Body of pancreas (tissue), 4 donors: ENCODE measurements at places on chromosomes 12 and 14.

DNA sequence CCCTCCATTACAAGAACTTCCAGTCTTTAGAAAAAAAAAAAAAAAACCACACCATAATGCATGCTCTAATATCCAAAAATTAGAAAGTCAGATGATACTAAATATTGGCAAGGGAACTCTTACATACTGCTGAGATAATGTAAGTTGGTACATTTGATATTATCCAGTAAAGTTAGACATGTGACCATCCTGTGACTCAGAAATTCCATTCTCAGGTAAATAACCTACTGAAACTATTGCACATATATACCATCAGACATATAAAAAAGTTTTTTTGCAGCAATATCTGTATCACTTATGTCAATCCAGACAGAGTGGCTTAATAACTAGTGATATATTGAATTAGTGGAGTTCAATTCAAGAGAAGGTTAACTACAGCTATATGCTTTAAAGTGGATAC lies 63.5 kb downstream of the KITLG start:
- H3K4me1 ChIP-seq, result peaks cover 17% of the 10 kb centered on the region
- H3K36me3 ChIP-seq, result no peaks in the 10 kb centered on the region
- no peaks in the 10 kb centered on the region for H3K27me3 ChIP-seq
- DNase-seq, result no peak

GRCh38 chr12:553216-554000 lies 93.7 kb downstream of the B4GALNT3 start:
- H3K4me3 ChIP-seq, result no peak overlapping the region
- no peaks in the 10 kb centered on the region for H3K4me1 ChIP-seq
- no peaks in the 10 kb centered on the region for H3K27me3 ChIP-seq
- no peaks in the 10 kb centered on the region for H3K36me3 ChIP-seq

- peaks cover 15% of the 10 kb centered on the region for H3K4me1 ChIP-seq
- H3K27ac ChIP-seq, result no peak overlapping the region
- no peak overlapping the region for H3K4me3 ChIP-seq
- peak; percentile 62 for DNase-seq
- H3K27me3 ChIP-seq, result no peaks in the 10 kb centered on the region
Observed at GRCh38 chr12:120640861-120641833, 721 bp downstream of the CABP1 start.

- H3K36me3 ChIP-seq, result no peaks in the 10 kb centered on the region
- H3K4me1 ChIP-seq, result no peaks in the 10 kb centered on the region
Observed at GRCh38 chr12:114767906-114768722, 84.1 kb upstream of the TBX3 start.

DNA sequence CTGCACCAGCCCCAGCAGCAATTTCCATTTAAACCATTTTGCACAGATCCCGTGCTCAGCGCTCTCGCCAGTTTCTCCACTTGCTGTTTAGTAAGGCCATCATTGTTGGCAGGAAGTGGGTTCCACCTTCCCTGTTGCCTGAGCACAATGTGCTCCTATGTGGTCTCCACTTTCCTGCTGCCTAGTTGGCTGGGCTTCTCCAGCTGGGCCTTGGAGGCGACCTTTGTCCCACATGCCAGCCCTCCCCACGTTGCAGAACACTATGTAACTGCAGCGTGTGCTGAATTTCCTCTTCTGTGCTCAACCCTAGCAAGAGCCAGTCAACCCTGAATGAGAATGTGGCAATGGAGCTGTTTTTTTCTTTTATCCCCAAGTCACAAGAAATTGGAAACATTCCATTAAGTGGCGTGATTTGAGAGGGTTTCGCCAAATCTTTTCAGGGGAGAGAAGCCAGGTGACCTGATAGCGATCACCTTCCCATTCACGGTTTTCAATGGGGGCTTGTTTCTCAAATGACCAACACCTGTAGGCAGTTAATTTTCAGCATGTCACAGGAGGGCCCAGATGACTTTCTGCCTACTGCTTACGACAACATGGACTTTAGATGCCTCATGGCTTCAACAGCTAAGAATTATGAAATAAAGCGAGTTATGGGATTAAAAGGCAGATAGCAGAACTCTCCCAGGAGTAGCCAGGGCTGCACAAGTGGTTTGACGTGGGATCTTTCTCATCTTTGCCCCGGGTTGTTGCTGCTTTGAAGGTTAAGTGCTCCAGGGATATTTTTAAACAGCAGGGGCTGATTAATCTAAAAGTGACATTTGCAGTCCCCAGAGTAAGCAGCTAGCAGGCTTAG lies at the start of gene ACACB:
Gene ACACB (plus strand): TSS at position 830 of the 853 bp plus-strand sequence. CDS start 22,819 bp downstream, outside the sequence.
- peak within 1 kb of the TSS; percentile 93 for H3K27ac ChIP-seq
- no peaks in the 10 kb centered on the region for H3K36me3 ChIP-seq
- H3K4me1 ChIP-seq, result peaks cover 88% of the 10 kb centered on the region
- no peak within 1 kb of the TSS for H3K4me3 ChIP-seq
- DNase-seq, result peak; percentile 89

DNA sequence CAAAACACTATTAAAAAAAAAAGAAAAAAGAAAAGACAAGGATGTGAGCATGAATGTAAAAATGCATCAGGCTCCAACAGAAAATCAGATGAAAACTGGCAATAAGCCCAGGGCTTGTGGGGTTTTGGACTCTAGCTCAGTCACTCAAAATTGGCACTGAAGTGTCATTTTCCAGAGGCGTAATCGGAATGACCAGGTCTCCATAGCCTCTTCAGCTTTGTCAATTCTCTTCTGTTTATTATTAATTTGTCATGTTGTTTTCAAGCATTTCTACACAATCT lies 137.2 kb upstream of the TRHDE start:
- no peak for DNase-seq
- no peak overlapping the region for H3K27ac ChIP-seq
- no peaks in the 10 kb centered on the region for H3K36me3 ChIP-seq
- no peak overlapping the region for H3K4me3 ChIP-seq

GRCh38 chr12:31896514-31897039 lies 62.6 kb upstream of the RESF1 start:
- H3K27me3 ChIP-seq, result no peaks in the 10 kb centered on the region
- no peaks in the 10 kb centered on the region for H3K36me3 ChIP-seq
- H3K27ac ChIP-seq, result peak overlapping the region; percentile 20
- peaks cover 8% of the 10 kb centered on the region for H3K4me1 ChIP-seq

- H3K36me3 ChIP-seq, result no peaks in the 10 kb centered on the region
- no peak overlapping the region for H3K27ac ChIP-seq
- no peaks in the 10 kb centered on the region for H3K27me3 ChIP-seq
- H3K4me3 ChIP-seq, result no peak overlapping the region
- H3K4me1 ChIP-seq, result peaks cover 38% of the 10 kb centered on the region
Observed at GRCh38 chr14:104224506-104225277, 86.3 kb downstream of the KIF26A start.

- H3K27ac ChIP-seq, result no peak overlapping the region
- no peaks in the 10 kb centered on the region for H3K27me3 ChIP-seq
- no peaks in the 10 kb centered on the region for H3K36me3 ChIP-seq
Observed at GRCh38 chr12:116692605-116693004, 45.3 kb downstream of the SPRING1 start.

DNA sequence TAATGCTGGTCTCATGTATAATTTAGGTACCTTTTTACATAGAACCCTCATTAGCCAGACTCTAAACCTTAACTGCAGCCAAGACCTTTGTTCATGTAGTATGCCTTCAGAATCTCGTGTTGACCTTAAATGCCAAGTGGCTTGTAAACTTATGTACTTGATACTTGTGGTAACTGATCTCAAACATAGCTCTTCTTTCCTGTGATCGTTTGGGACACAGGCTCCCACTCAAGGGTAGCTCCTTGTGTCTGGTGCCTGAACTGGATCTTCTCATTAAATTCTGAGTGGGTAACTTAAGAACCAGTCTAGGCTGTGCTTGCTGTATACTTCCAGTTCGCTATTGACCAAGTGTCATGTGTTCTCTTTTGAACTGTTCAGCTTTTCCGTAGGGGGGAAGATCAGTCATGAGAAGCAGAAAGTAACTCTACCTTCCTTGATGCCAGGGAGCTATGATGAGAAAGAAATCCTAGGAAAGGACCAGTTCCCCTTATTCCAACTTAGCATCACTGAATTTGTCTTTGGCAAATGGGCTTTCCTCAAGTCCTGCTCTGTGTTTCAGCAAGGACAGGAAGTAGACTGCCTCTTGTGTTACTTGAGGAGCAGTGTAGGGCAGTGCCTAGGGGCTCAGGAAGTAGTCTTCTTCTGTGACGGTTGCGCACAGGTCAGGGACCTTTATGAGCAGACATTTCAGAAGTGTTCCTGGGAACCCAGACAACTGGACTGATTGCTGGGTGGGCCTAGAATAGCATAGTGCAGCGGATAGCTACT lies 2.5 kb downstream of the LGALS3 start:
- no peak overlapping the region for H3K4me3 ChIP-seq
- no peak for DNase-seq

DNA sequence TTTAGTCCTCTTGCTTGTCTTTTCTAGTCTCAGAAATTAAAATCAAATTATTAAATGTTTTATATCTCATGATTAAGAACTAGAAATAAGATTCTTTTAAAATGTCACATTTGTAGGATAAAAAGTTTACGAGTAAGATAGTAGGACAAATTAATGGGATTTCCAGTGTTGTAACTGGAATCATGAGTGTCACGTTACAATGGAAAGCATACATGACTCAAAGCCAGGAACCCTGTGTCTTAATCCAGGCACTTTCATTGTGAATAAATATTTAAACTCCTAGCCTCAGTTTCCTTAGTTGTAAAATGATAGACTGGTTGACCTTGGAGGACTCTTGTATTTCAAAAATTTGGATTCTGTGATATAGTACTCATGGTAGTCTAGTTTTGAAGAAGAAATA lies 84.9 kb downstream of the MIA2 start:
- H3K27ac ChIP-seq, result no peak overlapping the region
- H3K36me3 ChIP-seq, result peaks cover 4% of the 10 kb centered on the region
- no peak for DNase-seq
- H3K4me3 ChIP-seq, result no peak overlapping the region
- H3K4me1 ChIP-seq, result no peaks in the 10 kb centered on the region

GRCh38 chr14:100839681-100840111 lies 13.8 kb downstream of the MEG3 start:
- DNase-seq, result no peak
- no peaks in the 10 kb centered on the region for H3K36me3 ChIP-seq
- H3K27ac ChIP-seq, result no peak overlapping the region

- H3K36me3 ChIP-seq, result no peaks in the 10 kb centered on the region
- H3K27ac ChIP-seq, result no peak overlapping the region
- peaks cover 57% of the 10 kb centered on the region for H3K4me1 ChIP-seq
- DNase-seq, result no peak
- H3K4me3 ChIP-seq, result no peak overlapping the region
Observed at GRCh38 chr12:118187751-118188435, 52.0 kb downstream of the PEBP1 start.

DNA sequence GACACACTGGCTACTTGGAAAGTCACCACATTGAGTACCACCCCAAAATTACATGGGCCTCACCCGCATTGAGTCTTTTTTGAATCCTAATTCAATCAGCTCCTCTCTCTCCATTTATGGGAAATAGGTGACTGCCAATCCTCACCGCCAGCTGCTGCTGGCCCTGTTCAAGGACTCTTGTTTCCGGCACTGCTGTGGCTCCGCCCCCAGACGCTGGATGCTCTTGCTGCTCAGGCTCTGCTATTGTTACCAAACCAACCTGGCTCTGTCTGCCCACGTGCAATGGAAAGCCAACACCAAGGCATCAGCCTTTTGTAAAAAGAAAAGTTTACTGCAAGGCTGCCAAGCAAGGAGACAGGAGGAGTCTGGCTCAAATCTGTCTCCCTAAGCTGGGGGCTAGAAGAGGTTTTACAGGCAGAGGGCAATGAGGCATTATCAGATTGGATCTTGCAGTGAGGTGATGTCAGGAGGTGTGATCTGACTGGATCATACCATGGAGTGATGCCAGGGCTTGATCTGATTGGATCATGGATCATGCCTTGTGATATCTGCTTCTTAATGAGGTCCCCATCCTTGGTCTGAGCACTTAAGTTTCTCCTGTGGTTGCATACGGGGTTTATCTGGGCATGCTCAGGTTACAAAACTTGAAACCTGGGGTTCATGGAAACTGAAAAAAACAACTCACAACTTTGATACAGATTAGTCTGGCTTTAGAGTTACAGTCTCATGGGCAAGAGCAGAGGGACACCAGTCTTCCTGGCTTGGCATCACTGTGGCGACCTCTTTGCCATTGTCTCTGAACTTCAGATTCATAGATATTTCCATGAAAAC lies 117.1 kb upstream of the SLC35F4 start:
- H3K4me1 ChIP-seq, result no peaks in the 10 kb centered on the region
- H3K4me3 ChIP-seq, result no peak overlapping the region
- no peaks in the 10 kb centered on the region for H3K27me3 ChIP-seq
- H3K27ac ChIP-seq, result no peak overlapping the region
- DNase-seq, result peak; percentile 60

GRCh38 chr14:69008421-69008884 lies 29.4 kb upstream of the ACTN1 start:
- no peak overlapping the region for H3K4me3 ChIP-seq
- H3K4me1 ChIP-seq, result no peaks in the 10 kb centered on the region
- H3K27me3 ChIP-seq, result no peaks in the 10 kb centered on the region
- DNase-seq, result no peak

DNA sequence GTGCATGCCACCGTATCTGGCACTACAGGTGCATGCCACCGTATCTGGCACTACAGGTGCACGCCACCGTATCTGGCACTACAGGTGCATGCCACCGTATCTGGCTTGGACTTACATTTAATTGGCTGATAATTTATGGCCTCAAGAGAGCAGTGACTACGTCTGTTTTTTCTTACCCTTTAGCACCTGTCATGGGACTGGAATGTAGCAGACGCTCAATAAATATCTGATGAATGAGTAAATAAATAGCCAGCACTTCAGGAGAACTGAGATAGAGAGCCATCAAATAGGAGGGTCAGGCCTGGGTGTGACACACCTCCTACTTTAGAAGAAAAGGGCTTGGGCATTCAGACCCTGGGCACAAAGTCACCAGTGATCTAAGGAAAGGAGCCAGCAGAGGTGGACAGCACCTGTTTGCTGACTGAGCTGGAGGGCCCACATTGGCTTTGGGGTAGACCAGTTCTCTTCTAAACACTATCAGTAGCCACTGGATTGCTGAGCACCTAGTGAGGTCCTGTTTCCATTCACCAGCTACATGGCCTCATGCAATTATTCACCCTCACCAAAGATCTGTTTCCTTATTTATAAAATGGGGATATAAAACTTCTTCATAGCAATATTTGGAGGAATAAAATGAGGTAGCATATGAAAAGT lies 50.1 kb downstream of the RFX4 start:
- H3K4me1 ChIP-seq, result peaks cover 12% of the 10 kb centered on the region
- peak overlapping the region; percentile 76 for H3K27ac ChIP-seq
- no peak overlapping the region for H3K4me3 ChIP-seq

DNA sequence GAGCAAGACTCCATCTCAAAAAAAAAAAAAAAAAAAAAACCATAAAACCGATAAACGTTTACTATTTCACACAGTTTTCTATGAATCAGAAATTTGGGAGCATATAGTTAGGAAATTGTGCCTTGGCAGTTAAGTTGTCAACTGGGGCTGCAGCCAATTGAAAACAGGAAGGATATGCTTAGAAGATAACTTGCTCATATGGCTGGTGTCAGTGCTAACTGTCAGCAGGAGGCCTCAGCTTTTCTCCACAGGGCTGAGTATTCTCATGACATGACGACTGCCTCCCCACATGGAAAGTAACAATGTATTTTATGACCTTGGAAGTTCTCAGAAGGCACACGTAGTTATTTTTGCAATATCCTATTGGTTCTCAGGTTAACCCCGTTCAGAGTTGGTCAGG lies 29.6 kb upstream of the OR5AU1 start:
- H3K27me3 ChIP-seq, result no peaks in the 10 kb centered on the region
- H3K36me3 ChIP-seq, result no peaks in the 10 kb centered on the region
- no peak for DNase-seq
